CD8-positive, alpha-beta T cell (primary cell): ENCODE measurements at places on chromosomes 6 and 20. TPM values are rescaled to one million over a fixed set of nuclear protein-coding genes. Genes with fewer than 3 reads are reported as not detected.

BMP7 gene
- not detected for total RNA-seq

DNA sequence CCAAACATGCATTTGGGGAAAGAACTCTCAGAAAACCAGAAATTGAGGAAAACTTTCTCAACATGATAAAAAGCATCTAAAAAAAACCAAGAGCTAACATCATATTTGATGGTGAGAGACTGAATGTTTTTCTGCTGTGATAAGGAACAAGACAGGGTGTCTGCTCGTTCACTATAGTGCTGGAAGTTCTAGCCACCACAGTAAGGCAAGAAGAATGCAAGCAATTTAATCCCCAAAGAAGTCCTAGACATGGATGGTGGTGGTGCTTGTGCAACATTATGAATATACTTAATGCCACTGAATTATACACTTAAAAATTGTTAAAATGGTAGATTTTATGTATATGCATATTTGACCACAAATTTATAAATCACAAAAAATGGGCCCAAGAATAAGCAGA, 53.4 kb downstream of the LYRM2 start:
- no peak for DNase-seq

DSN1 gene
- total RNA-seq = 13.1 TPM

GRCh38 chr6:105746130-105746505, 340.0 kb upstream of the PRDM1 start:
- no peak for DNase-seq

DNA sequence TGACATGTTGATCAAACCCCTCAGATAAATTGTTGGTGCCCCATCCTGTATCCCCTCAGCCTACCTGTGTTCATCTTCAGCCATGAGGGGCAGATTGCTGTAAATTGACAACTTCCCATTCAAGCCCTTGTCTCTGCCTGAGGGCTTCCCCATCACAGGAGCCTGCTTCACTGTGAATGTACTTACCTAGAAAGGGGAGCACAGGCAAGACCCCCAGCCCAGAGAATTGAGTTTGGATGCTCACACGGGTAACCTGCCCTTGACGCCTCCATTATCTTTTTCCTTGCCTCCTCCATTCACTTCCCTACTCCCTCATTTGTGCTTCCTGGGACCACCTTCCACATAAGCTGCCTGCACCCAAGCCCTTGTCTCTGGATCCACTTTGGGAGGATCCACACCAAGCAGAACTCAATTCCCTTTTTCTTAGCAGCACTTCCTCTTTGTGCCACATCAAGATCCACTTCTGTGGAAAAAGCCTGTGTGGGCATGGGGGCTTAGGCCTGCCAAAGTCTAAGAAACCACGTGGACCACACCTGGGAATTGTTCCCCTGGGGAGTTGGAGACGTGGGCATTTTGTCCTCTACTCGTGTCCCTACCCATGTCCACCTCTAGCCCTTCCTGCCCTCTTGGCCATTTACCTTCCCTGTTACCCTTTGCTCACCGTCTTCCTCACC, 103.4 kb upstream of the FOXA2 start:
- no peak for DNase-seq
